ENCODE measurements at places on chromosomes 1 and 21.

GRCh38 chr1:70195342-70195741, 10.0 kb downstream of the LRRC40 start:
- no peaks in the 10 kb centered on the region for H3K36me3 ChIP-seq
- no peaks in the 10 kb centered on the region for H3K27me3 ChIP-seq
- H3K27ac ChIP-seq, result no peak overlapping the region

GRCh38 chr1:181318858-181319235, 164.5 kb upstream of the CACNA1E start:
- H3K27ac ChIP-seq, result no peak overlapping the region
- no peak overlapping the region for H3K4me3 ChIP-seq
- no peaks in the 10 kb centered on the region for H3K36me3 ChIP-seq
- no peak for DNase-seq
- no peaks in the 10 kb centered on the region for H3K4me1 ChIP-seq

- no peaks in the 10 kb centered on the region for H3K27me3 ChIP-seq
- H3K27ac ChIP-seq, result peak overlapping the region; percentile 56
- no peak for DNase-seq
- no peaks in the 10 kb centered on the region for H3K36me3 ChIP-seq
- H3K4me1 ChIP-seq, result peaks cover 36% of the 10 kb centered on the region
Observed at GRCh38 chr1:219188331-219188803, 14.7 kb downstream of the LYPLAL1 start.

GRCh38 chr1:16612332-16613172, 812 bp downstream of the NBPF1 start:
- H3K4me3 ChIP-seq, result peak overlapping the region; percentile 55
- H3K36me3 ChIP-seq, result peaks cover 2% of the 10 kb centered on the region
- peaks cover 26% of the 10 kb centered on the region for H3K4me1 ChIP-seq
- H3K27ac ChIP-seq, result peak overlapping the region; percentile 84
